ENCODE measurements at places on chromosomes 2 and 18.

DNA sequence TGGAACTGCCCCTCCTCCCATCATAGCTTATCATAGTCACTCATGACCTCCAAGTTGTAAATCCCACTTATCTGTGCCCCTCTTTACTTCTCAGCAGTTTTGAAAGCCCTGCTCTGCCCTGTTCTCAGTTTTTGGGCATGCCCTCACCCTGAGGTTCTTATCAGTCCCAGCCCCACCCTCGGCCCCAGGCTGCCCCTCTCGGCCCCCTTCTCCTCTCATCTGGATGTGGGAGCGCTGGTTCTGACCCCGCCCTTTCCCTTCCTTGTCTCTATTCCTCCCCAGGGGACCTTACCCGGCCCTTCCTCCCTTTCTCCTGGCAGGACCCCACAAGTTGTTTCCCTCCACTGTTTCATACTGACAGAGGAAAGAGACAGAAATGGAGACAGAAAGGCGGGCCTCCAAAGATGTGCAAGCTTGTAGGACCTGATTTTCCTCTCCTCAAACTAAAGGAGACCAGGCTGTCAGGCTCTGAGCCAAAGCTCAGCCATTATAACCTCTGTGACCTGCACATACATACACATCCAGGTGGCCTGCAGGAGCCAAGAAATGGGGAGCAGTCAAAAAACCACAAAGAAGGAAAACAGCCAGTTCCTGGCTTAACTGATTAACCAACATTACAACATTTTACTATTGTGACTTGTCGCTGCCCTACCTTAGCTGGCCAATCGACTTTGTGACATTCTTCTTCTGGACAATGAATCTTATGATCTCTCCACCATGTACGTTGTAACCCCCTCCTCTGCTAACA, 171.0 kb upstream of the HS6ST1 start:
- no peak for DNase-seq

DNA sequence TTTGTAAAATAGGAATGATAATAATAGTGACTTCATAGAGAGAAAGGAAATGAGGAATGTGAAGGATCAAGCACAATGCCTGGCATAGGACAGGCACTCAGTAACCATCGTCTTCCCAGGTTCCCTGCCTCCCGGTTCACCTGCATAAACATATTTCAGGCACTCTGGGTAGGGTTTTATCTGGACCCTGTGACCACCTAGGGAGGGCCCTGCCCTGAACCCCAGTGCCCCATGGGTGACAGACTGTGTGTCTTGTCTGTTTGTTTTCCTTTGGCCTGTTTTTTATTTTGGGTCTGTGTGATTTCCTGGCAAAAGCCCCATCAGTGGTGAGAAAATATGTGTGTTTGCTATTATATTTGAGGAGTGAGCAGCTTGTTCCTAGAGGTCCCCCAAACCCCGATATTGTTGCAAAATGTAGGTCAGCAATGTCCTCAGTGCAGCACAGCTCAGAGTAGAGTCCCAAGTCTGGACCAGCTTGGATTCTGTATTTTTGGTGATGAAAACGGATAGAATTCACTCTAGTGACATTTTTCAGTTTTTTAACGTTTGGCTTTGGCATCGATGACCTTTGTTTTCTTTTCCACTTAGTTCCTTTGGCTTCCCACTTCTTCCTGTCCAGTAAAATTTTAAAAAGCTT, 9.6 kb upstream of the NT5C1B start:
- no peak for DNase-seq

- no peak for DNase-seq
These were observed 594.0 kb upstream of the ACVR2A start for GRCh38 chr2:147250652-147251356.

DNA sequence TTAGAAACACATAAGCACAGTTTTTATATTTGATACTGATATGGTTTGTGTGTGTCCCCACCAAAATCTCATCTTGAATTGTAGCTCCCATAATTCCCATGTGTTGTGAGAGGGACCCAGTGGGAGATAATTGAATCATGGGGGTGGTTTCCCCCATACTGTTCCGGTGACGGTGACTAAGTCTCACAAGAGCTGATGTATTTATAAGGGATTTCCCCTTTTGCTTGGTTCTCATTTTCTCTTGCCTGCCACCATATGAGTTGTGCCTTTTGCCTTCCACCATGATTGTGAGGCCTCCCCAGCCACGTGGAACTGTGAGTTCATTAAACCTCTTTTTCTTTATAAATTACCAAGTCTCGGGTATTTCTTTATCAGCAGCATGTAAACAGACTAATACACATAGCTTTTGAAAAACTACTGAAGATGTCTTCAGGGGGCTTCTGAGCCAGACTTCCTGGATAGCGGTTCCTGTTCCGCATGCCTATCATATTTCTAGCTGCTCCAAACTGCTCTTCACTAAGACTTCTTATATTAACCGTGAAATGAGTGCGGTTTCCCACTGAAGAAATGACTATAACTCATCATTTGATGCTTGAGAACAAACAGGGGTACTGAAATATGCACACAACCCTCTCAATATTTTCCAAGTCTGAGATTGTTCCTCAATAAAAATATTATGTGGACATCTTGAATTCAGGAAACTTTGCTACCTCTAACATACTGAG, 75.8 kb downstream of the SPHKAP start:
- no peak for DNase-seq

GRCh38 chr18:8800445-8800844, 95.1 kb downstream of the MTCL1 start:
- no peak for DNase-seq

DNA sequence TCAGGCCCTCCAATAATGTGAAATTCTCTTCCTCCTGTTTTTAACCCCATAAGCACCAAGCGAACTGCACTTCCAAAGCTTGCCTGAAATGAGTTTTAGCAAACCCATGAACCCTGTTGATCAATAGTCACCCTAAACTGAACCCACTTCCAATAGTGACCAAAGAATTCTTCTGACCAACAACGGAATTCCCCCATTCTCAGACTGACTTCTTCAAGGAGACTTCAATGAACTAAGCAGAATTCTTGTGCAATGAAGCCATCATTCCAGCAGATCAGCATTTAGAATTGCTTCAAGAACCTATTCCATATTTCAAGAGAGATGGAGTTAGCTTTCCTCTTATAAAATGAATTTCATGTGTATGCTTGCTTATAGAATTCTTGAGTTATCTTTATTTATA, 176.9 kb upstream of the FN1 start:
- no peak for DNase-seq

GRCh38 chr18:58953627-58954026, 89.0 kb downstream of the ZNF532 start:
- no peak for DNase-seq

DNA sequence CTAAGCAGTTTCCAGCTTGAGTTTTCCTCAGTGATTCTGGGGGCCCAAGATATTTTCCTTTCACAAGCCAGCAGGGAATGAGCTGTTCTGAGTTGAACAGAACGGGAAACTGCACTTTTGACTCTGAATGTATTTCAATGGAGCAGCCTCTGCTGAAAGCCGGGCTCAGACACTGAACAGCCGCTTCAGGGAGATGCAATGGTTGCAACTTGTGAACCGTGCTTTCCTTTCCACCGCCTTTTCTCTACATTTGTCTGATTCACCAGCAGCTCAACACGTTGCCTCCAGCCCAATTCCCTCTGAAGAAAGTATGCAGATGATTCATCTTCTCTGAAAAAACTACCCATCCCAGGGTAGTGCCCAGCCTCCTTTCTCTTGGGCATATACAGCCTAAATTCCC, 119.3 kb upstream of the PKDCC start:
- no peak for DNase-seq
